Skin of body (tissue), 3 donors: ENCODE measurements at places on chromosomes 13 and 19. TPM values are rescaled to one million over a fixed set of nuclear protein-coding genes. Genes with fewer than 3 reads are reported as not detected.

Gene TMPRSS9
- total RNA-seq = 0.20 TPM

Gene PPM1N
- 1.7 TPM for total RNA-seq

Gene APLP1
- total RNA-seq = 3.0 TPM

Gene ASF1B
- total RNA-seq = 3.6 TPM

Gene BEST2
- 0.99 TPM for total RNA-seq

Gene IGFL3
- total RNA-seq = 5.9 TPM

DNA sequence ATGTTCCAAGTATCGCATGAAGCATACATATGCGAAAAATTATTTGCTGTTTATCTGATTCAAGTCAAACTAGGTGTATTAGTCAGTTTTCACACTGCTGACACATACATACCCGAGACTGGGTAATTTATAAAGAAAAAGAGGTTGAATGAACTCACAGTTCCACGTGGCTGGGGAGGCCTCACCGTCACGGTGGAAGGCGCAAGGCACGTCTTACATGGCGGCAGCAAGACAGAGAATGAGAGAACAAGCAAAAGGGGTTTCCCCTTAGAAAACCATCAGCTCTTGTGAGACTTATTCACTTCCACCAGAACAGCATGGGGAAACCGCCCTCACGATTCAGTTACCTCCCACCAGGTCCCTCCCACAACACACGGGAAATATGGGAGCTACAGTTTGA, 13.0 kb upstream of the PROZ start:
- DNase-seq = no peak

DNA sequence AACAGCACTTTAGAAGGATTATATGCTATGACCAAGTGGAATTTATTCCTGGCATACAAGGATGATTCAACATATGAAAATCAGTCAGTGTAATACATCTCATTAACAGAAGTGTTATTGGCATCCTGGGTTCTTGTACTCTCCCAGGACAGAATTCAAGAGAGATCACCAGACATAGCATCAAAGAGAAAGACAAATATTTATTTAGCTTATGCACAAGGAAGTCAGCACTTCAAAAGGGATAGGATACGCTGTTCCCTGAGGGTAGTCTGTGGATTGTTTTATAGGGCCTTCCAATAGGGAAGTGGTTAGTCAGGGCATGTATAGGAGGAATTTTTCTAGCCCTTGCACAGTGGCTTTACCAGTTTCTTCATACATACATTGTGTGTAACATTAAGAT, 1238.0 kb downstream of the PCDH17 start:
- no peak for DNase-seq

- no peak for DNase-seq
These were observed 12.8 kb downstream of the ZNF439 start for GRCh38 chr19:11861301-11861700.

DNA sequence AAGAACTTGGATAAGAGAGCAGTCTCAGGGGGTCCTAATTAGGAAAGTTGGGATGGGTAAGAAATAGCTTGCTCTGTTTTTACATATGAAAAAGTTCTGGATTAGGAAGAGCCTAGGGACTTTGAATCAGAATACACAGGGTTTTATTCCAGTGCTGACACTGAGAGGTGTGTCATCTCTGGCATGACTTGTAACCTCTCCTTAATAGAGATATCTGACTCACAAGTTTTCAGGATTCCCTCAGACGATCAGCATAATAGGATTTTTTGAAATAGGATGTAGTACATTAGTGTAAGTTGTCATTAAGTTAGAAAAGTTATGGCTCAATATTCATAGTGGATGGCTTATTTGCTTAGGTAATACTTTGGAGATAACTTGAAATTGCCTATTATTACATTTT, 555.2 kb upstream of the MIR17HG start:
- no peak for DNase-seq

DNA sequence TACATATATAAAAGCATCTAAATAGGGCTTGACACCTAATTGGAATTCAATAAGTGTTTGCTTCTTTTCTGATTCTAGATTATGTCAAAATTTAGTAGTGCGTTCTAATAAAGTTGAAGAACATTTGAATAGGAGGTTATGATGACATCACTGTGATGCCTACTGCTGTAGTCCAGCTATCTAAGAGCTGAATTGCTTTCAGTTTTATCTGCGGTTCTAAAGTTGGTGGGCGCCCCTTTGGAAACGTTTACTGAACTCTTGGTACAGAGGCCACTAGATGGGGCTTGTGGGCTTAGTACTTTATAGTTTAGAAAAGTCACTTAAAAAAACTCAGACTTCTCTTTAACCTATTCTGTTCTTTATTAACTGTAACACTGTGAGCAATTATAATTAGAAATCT, 776.9 kb downstream of the GPC5 start:
- DNase-seq = no peak

DNA sequence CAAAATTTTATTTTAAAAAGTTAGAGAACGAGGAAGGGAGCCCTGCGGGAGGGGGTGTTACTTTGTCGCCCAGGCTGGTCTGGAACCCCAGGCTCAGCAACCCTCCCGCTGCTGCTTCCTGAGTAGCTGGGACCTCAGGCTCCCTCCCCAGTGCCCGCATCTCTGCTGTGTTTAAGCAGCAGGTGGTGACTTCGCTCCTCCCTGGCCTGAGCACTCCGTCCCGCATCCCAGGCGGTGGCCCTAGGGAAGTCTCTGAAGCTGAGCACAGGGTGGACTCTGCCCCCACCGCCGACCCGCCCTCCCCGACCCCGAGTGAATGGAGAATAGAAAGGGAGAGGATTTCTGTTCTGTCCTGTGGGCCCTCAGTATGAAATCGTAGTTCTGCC, 30.5 kb downstream of the ZNF701 start:
- no peak for DNase-seq

DNA sequence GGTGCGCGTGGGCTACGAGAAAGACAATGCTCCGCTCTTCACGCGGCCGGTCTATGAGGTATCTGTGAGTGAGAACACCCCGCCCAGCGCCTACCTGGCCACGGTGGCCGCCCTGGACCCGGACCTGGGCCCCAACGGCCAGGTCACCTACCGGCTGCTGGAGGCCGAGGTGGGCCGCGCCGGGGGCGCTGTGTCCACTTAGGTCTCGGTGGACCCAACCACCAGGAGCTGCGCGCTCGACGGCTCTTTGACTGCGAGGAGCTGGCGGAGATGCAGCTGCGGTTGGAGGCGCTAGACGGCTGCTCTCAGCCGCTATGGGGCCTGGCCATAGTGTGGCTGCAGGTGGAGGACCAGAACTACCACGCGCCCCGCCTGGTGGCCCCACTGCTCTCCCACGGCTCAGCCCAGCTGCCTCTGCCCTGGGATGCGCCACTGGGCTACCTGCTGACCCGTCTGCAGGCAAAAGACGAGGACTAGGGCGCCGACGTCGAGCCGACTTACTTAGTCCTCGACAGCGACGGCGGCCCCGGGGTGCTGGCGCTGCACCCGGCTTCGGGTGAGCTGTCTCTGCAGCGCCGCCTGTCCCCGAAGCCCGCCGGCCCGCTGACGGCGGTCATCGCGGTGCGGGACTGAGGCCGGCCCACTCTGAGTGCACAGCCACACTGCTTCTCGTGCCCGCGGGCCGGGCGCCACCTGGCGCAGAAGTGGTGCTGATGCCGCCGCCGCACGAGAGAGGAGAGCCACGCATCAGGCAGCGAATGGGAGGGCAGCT, 173.0 kb downstream of the OLFM4 start:
- DNase-seq = no peak

GRCh38 chr13:94298346-94298745, 181.1 kb downstream of the DCT start:
- DNase-seq = no peak

GRCh38 chr13:106527826-106528225, 7.6 kb downstream of the EFNB2 start:
- no peak for DNase-seq

DNA sequence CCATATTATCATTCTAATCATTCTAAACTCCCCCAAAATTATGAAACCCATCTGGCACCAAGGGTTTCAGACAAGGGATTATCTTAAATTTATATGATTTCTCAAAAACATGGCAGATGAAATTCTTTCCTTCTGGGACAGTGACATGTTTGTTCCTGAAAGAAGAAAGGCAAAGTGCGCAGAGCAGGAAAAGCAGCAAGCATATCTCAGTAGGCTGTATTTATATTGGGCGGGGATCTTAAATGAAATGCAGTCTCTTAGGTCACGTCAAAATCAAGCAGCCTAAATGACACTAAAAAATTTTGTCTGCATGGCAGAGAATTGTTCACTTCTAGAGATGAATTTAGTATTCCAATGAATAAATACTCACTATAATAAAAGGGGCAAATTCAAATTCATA, 49.3 kb downstream of the RCBTB2 start:
- DNase-seq = no peak

GRCh38 chr19:29645911-29646310, 19.4 kb upstream of the PLEKHF1 start:
- no peak for DNase-seq

GRCh38 chr13:109146912-109147647, 517.7 kb downstream of the MYO16 start:
- DNase-seq = peak; percentile 27

- no peak for DNase-seq
These were observed 178.4 kb downstream of the FGF9 start for GRCh38 chr13:21849323-21849722.

DNA sequence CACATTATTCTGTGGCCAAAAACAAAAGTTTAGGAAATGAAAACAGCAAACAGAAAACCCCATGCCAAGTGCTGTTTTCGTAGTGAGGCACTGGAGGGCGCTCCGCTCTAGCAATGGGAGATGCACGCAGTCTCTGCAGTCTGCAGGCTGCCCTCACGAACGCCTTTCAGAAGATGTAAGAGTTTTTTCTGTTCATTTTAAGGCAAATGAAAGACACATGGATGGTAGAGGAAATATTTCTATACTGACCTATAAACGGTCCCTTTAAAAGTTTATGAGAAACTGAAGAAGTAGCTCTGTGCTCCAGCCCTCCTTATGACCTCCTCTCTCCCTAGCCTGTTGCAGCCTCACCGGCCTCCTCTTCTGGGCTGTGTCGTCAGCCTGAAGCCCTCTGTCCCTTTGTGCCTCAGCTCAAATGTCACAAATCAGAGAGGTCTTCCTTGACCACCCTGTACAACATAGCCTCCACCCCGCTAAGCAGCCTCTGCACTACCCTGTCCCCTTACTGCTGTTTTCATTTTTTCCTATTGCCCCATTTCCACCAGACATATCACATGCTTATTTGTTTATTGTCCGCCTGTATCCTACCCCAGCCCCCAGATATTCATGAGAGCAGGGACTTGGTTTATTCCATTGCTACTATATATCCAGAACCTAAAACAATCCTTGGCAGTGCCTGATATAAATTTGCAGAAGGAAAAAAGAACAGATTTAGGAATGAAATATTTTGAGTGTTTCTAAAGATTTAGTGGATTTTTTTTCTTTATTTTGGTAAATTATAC, 116.4 kb downstream of the TM9SF2 start:
- DNase-seq = peak; percentile 19

DNA sequence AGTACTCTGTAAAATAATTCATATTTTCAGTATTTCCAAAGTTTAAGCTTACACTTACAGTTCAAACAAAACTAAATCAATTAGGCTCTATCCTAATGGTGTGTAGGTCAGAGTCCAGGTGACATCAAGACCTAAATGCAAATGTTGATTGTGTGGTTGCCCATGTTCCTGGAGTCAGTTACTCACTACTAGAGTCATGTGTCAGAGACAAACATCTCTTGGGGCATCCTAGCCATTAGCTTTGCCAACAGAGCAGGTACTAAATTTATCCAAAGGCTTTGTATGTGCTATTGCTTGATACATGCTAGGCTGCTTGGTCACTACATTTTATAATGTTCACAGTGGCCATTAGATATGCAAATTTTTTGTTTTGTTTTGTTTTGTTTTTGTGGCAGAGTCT, 11.7 kb downstream of the SPRY2 start:
- no peak for DNase-seq

GRCh38 chr19:42038666-42039065, 31.3 kb downstream of the GRIK5 start:
- no peak for DNase-seq

DNA sequence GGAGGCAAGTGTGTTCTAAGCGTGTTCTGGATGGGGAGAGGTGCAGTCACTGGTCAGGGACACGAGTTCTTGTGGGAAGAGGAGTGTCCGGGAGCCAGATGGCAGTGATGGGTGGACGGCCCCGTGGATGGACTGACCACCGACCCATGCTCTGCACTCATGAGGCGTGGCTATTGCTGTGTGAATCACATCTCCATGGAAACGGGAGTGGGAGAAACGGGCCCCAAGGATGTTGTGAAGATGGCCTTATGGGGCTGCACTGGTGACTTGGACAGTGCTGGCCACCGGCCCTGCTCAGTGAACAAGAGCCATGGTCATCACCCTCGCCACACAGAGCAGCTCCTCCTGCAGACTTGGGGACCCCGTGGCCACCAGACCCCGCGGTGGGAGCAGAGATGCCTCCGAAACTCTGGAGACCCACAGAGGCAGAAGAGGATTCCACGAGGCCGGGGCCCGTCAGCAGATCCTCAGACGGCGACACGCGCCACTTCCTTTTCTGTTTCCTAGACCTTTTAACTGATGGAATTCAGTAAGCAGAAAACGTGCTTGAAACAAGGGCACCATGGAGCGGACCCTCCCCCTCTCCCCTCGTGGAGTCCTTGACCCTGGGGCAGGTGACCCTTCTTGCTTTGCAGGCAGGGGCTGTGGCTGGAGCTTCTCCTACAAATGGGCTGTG, 47.5 kb downstream of the GAS6 start:
- DNase-seq = no peak

DNA sequence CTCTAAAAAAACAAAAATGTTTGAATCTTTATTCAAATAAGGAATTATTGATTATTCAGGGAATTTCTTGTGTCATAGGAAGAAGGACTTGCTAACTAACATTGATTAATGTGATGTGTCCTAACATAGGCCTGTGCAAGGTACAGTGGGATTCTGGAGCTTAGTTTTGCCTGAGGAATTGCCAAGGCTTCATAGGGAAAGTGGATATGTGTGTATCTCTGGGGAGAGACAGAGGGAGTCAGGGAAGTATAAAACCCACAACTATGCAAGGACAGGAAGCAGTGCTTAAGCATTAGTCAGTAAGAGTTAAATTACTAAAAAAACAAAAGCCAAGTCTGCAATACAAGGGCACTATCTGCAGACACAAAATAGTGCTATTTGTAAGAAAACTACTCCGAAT, 59.6 kb downstream of the WDFY2 start:
- DNase-seq = no peak

- no peak for DNase-seq
These were observed 5.0 kb downstream of the YIPF2 start for GRCh38 chr19:10923260-10924112.

DNA sequence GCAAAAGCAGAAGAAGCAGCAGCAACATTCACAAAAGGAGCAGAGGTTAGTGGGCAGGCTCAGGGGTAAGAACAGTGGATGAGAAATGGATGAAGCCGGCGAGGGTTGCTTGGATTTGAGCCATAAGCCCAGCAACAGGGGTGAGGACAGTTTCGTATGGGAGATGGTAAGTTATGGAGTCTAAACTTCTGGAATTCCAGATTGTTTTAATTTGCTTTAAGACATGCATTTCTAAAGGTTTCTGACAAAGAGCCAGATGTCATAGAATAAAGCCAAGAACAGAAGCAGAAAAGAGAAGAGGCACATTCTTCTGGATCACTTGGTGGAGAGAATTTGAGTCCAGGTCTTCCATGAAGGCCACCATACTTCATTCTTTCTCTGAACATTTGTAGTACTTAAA, 76.6 kb downstream of the TNFSF11 start:
- DNase-seq = no peak
